NCI-H146 (cell line): ENCODE measurements at places on chromosomes 16 and 17.

GRCh38 chr16:66434619-66435430, 7.7 kb downstream of the BEAN1 start:
- no peak for DNase-seq

- DNase-seq: no peak
Measured at GRCh38 chr16:82658796-82659195, 32.0 kb downstream of the CDH13 start.

DNA sequence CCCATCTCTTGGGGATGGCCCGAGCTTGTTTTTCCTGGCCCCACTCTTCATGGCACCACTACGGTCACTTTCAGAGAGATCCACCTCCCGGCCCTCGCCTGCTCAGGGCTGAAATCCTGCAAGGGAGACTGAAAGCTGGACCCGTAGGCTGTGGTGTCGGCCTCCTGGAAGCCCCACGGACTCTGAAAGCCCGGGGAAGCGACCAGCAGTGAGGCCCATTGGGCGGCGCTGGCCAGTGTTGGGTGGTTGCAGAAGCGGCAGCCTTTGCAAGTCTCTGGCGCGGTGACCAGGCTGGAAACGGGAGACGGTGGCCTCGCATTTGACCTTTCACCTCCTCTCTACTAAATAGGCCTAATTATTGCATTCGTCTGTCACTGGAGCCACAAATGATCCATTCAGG, 186.0 kb upstream of the FOXF1 start:
- no peak for DNase-seq

DNA sequence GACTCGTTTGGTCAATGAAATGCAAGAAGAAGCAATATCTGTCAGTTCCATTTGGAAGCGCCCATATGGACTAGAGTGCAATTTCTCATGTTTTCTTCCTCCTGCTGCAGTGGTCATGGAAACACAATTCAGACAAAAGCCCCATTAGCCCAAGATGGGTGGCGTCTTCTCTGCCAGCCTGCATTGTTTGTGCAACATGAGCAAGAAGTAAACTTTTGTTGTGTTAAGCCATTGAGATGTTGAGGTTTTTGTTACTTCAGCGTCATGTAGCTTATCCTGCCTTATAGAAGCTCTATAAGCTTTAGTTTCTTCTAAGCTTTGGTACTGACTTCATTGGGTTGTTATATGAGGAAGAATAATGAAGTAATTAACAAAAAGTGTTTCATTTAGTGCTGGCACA, 137.4 kb downstream of the NPIPB5 start:
- DNase-seq: no peak

- DNase-seq: no peak
Measured at GRCh38 chr17:32878211-32878610, 1.3 kb upstream of the MYO1D start.

GRCh38 chr16:9118170-9118569, 26.7 kb downstream of the HAPSTR1 start:
- DNase-seq: no peak

DNA sequence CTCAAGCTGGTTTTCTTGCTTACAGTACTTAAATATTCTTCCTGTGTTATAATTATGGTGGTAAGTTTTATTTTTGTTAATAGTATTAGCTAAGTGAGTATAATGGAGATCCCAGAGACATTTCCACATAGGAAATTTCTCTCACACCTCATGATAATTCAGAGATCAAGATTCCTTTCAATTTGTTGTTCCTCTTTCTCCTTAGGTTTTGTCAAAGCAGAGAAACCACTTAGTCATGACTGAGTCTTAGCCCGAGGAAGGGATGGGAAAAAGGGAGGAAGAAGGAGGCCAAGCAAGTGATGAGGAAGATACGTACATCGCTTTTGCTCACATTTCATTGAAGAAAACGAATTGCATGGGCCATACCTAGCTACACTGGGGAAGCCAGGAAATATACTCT, 18.4 kb downstream of the ESRP2 start:
- no peak for DNase-seq

- DNase-seq: no peak
Measured at GRCh38 chr16:23512168-23512695, 1.9 kb upstream of the GGA2 start.

DNA sequence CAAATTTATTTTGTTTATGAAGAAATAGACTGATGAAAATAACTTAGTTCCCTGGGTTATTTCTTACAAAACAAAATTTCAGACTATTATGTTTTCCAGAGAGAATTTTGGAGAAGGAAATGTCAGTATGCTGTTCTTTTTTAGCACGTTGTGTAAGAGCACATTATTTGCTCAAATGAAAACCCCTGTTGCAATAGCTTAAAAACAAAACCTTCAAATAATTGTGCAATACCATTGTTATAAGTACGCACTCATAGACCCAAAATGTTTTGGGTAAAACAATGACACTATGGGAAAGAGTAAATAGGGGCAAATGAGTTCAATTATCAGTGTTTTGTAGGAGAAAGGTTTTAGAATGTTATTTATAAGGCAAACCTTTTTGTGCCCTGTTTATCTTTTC, 18.2 kb downstream of the VMP1 start:
- DNase-seq: no peak

DNA sequence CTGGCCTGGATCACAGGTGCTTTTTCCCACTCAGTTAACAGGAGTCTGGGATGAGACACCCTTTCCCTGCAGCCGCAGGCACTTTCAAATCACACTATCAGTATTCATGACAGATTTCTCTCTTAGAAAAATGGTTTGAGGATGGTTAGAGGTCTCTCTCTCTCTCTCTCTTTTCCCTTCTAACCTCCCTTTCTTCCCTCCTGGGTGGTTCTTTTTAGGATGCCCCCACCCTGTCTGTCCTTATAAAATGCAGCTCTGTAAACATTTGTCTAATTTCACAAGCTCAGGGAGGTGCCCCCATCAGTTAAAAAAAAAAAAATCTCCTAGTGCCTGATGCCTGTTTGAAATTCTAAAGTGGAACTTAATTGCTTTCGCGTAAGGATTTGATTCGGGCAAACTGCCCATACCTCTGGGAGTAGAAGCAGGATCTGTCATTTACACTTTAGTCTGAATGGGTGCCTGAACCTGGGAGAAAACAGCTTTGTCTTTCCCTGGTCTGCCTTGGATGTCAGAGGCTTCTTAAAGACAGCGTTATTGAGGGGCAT, 158.8 kb downstream of the CCDC182 start:
- DNase-seq: no peak

GRCh38 chr16:15899538-15900100, 11.2 kb upstream of the CEP20 start:
- DNase-seq: no peak

DNA sequence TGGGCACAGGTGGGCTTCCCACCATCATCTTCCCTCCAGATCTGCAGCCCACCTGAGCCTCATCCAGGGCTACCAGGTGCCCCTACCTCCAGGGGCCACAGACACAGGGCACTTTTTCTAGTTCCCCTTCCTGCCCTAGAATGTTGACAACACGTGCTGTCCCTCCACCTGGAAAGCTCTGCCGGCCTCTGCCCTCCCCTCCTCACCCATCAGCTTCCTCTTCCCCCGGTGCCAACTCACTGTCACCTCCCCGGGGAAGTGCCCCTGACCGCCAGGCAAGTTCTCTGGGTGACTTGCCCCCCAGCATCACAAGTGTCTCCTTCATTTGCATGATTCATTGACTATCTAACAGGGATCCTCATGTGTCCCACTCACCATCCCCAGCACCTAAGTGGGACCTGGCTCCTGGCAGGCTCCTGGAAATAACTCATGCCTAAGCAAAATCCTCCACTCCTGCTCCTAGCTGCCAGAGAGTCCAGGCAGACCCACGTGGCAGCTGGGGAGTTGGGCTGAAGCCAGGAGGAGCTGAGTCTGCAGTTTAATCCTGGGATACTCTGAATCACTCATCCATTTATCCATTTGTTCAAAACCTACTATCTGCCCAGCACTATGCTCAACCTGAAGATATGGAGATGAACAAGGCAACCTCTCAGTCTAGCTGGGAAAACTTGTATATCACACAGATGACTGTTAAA, 304.4 kb downstream of the FOXL1 start:
- DNase-seq: no peak

DNA sequence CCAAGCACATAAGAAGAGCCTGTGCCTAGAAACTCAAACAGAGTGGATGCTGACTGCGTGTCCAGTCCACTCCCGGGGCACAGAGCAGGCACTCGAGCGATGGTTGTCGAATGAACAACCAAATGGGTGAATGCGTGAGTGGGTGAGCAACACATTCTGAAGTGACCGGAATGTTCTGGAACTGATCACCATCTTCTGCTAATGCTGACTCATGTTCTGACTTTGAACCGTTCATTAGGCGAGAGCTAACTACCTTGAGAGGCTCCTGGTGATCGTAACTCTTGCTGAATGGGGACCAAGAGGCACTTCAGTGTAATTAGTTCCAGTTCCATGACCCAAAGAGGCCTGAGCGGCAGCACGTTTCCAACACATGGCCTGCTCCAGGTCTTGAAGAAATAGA, 37.9 kb downstream of the IRF8 start:
- DNase-seq: no peak

GRCh38 chr17:7883781-7884386, 4.7 kb upstream of the CHD3 start:
- peak; percentile 18 for DNase-seq

GRCh38 chr16:36336-36984, 16.9 kb downstream of the POLR3K start:
- DNase-seq: peak; percentile 58

GRCh38 chr16:88957887-88958577, 19.0 kb downstream of the CBFA2T3 start:
- no peak for DNase-seq

DNA sequence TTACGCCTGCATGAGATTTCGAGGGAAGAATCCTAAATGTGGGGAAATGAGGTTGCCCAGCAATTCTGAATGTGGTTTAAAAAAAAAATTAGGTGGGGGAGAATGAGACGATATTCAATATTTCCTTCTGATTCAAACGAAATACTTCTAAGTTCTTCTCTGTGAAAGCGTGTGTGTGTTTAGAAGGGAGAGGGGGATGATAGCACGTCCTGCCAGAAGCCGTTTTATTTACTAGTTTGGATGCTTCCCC, 47.8 kb downstream of the TBC1D16 start:
- DNase-seq: no peak

- no peak for DNase-seq
Measured at GRCh38 chr16:12542818-12543699, 260.6 kb downstream of the CPPED1 start.

GRCh38 chr17:48871551-48872351, 20.8 kb upstream of the ATP5MC1 start:
- DNase-seq: peak; percentile 54

GRCh38 chr17:42985225-42985624, 4.9 kb downstream of the RUNDC1 start:
- no peak for DNase-seq

DNA sequence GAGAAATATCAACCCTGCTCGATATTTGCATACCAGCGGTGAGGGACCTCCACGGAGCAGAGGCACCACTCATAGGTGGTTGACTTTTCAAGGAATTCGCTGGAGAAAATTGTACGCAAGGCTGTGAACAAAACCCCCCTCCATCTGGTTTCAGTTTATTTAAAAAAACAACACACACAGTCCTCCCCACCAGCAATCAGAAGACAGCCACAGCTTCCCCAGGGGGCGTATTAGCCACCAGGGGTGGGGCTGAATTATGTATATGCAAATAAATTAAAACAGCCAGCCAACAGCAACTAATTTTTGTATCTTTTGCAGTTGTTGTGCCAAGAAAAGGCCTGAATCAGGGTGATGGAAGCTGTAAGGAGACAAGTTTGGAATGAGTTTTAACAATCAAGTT, 5.9 kb upstream of the HSD11B2 start:
- no peak for DNase-seq

DNA sequence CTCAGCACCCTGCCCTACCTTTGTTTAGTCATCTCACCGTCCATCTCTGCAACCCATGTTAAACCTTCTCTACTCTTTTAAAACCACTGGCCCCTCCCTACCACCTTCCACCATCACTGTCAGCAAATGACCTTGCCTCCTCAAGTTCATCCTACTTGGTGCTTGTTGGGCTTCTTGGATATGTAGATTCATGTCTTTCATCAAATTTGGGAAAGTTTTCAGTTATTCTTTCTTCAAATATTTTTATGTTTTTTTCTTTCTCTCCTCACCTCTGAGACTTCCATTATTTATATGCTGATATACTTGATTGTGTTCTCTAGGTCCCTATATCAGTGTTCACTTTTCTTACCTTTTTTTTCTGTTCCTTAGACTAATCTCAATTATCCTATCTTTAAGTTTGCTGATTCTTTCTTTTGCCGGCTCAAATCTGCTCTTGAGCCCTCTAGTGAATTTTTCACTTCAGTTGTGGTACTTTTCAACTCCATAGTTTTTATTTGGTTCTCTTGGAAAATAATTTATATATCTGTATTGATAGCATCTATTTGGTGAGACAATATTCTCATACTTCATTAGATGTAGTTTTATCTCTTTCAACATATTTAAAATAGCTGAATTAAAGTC, 28.7 kb upstream of the ALDH3A2 start:
- no peak for DNase-seq

- peak; percentile 93 for DNase-seq
Measured at GRCh38 chr17:3980381-3981014, 16.3 kb upstream of the ATP2A3 start.

DNA sequence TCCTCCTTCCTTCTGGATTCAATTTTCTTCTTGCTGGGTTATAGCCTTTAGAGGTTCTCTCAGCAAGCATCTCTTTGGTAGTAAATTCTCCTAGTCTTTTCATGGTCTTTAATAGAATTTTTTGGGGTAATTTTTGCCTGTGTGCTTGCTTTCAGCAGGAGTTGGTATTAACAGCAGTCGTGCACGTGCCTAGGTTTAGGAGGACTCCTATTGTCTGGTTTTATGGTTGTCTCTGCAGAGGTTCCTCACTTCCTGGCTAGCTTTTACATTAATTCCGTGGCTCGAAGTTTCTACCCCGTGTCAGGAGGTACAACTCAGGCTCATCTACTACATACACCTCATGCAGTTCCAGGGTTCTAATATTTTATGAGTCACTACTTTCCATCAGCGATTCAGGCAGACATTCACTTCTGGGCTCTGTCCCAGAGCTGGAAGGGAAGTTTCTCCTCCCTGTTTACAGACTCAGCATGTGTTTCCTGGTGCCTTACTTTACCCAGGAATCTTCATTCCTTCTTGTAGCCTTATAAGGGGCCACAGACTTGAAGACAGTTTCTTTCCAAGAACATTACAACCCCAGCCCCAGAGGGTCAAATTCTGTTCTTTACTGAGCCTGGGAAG, 643.6 kb downstream of the HS3ST4 start:
- no peak for DNase-seq

GRCh38 chr17:4709794-4710692, at the start of gene ARRB2:
Gene ARRB2, plus strand, starts transcription at chr17:4710632. Its CDS starts 90 bp downstream, at chr17:4710722.
- peak; percentile 99 for DNase-seq

- no peak for DNase-seq
Measured at GRCh38 chr16:6749698-6750097, 582.9 kb upstream of the RBFOX1 start.

DNA sequence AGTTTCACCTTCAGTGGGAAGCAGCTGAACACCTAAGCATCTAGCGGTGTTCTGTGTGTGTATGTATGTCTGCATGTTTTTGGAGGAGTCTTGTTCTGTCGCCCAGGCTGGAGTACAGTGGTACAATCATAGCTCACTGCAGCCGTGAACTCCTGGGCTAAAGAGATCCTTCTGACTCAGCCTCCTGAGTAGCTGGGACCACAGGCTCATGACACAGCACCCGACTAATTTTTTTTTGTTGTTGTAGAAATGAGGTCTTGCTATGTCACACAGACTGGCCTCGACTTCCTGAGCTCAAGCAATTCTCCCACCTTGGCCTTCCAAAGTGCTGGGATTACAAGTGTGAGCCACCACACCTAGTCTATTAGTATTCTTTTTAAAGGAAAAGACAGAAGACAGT, 30.2 kb upstream of the FAAP100 start:
- DNase-seq: no peak
